Right ventricle myocardium inferior (tissue), 1 donor: ENCODE measurements at places on chromosomes 12 and 14. TPM values are rescaled to one million over a fixed set of nuclear protein-coding genes. Genes with fewer than 3 reads are reported as not detected.

The LMNTD1 gene
- total RNA-seq = not detected

The KRT85 gene
- total RNA-seq = not detected

The SYNDIG1L gene
- not detected for total RNA-seq

The ANGEL1 gene
- total RNA-seq = 10.5 TPM

The KRT3 gene
- total RNA-seq = not detected

The MDGA2 gene
- total RNA-seq = not detected

- DNase-seq = no peak
These were observed 448 bp downstream of the TSPAN9 start for GRCh38 chr12:3077572-3078081.

GRCh38 chr12:96015672-96016071 lies 19.5 kb upstream of the HAL start:
- DNase-seq = no peak

DNA sequence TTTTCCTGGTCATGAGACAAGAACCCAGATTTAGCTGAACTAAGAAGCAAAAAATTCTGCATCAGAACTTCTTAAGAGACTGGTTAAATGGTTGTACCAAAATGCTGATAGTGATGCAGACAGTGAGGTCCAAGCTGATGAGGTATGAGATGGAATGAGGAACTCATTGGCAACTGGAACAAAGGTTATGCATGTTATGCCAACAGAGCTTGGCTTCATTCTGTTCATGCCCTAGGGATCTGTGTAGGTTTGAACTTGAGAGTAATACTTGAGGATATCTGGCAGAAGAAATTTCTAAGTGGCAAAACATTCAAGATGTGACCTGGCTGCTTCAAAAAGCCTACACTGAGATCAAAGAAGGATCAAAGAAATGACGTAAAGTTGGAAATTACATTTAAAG lies 398.0 kb downstream of the FSCB start:
- DNase-seq = no peak

DNA sequence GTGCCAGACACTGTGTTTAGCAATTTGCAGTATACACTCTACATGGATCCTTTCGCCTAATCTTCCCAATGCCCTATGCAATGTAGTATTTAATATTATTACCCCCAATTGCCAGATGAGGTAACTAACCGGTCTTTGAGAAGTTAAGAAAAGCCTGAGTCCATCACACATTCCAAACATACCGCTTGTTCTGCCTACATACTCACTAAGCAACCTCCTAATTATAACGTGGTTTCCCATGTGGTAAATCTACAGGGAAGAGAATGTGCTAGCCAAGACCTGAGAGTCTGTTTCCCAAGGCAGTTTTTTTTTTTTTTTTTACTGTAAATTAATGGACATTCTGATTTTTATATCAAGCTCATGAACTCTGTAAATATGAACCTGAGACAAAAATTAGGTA lies 37.2 kb downstream of the ATP2B1 start:
- no peak for DNase-seq

- peak; percentile 86 for DNase-seq
These were observed 1.0 kb downstream of the KLHL33 start for GRCh38 chr14:20434701-20435581.

DNA sequence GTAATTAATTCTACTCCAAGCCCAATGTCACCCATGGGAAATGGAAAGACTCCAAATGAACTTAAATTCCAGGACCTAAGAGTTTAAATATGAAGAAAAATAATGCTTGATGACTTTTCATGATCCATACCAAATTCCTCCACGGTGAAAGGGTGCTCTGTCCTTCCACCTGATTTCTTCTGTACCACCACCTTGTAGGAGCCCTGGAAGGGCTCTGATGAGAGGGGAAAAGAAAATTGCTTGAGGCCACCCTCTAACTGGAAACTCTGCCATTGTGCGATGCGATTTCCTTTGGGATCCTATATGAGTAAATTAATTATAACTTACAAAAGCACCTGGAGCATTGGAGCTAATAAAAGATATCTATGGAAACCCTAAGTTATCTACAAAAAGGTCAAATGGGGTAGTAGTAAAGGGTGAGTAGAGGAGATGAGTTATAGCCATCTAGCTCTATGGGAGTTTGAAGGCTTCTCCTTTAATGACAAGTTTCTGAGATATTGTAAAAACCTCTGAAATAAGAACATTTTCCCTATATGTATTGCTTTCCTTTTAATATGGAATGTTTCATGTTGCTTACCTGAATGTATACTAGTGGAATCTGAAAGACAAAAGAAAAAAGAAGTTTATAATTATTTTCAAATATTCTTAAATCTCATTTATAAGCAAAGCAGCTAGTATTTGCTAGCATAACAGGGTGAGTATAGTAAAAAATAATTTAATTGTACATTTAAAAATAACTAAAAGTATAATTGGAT lies 5.8 kb downstream of the A2M start:
- DNase-seq = no peak

DNA sequence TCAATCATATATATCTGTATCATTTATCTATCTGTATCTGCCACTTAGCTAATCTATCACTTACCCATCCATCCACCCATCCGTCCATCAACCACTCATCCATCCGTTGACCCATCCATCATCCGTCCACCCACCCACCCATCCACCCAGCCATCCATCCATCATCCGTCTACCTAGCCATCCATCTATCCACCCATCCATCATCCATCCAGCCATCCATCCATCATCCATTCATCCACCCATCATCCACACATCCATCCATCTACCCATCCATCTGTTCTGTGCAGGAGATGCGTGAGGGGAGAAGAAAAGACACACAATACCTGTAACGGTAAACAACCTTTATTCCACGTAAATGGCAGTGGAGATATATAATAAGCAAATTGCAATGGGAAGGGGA lies 20.2 kb downstream of the NOC4L start:
- no peak for DNase-seq

GRCh38 chr12:16034136-16034817 lies 123.1 kb downstream of the DERA start:
- no peak for DNase-seq

- DNase-seq = no peak
These were observed 82.1 kb upstream of the BDKRB2 start for GRCh38 chr14:96122496-96122895.

DNA sequence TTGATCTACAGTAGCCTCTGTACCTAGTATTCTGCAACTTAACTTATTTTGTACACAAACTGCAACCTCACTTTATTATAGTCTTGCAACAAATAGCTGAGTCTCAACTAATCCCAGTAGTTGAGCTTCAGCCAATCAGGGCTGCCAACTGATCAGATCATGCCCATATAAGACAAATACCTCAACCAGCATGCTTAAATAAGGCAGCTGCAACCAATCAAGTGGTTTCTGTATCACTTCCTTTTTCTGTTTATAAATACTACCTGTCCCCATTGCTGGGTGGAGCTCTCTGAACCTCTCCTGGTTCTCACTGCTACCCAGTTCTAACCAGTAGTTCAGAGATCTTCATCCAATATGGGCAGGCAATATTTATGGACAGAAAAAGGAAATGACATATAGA lies 248.5 kb upstream of the FBXO33 start:
- no peak for DNase-seq

GRCh38 chr14:51581017-51581881 lies 70.5 kb upstream of the FRMD6 start:
- no peak for DNase-seq

DNA sequence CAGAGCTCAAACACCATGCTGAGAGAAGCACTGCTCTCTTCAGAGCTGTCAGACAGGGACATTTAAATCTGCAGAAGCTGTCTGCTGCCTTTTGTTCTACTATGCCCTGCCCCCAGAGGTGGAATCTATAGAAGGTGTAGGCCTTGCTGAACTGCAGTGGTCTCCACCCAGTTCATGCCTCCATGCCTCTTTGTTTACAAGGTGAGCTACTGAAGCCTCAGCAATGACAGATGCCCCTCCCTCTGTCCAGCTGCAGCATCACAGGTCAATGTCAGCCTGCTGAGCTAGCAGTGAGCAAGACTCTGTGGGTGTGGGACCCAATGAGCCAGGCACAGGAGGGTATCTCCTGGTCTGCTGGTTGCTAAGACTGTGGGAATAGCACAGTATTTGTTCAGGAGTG lies 25.4 kb upstream of the CCDC198 start:
- no peak for DNase-seq

DNA sequence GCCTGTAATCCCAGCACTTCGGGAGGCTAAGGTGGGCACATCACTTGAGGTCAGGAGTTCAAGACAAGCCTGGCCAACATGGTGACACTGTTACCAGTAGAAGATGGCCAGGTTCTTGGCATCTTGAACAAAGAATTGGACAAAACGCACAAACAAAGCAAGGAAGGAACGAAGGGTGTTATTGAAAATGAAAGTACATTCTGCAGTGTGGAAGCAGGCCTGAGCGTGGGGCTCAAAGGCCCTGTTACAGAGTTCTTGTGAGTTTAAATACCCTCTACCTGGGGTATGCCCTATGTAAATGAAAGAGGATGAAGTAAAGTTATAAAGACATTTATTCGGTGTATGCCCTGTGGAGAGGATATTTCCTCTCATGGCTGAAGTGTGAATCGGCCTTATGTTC lies 20.8 kb upstream of the CDK17 start:
- no peak for DNase-seq

- peak; percentile 86 for DNase-seq
These were observed 1120.8 kb upstream of the TMEM132C start for GRCh38 chr12:127145929-127146789.

GRCh38 chr12:119176267-119177055 lies 2.3 kb upstream of the HSPB8 start:
- DNase-seq = peak; percentile 92

- no peak for DNase-seq
These were observed 463 bp downstream of the NACA start for GRCh38 chr12:56724701-56724971.

- no peak for DNase-seq
These were observed 30.6 kb upstream of the SLC38A2 start for GRCh38 chr12:46402941-46403718.

- no peak for DNase-seq
These were observed 17.0 kb downstream of the OR8S1 start for GRCh38 chr12:48542300-48542928.

DNA sequence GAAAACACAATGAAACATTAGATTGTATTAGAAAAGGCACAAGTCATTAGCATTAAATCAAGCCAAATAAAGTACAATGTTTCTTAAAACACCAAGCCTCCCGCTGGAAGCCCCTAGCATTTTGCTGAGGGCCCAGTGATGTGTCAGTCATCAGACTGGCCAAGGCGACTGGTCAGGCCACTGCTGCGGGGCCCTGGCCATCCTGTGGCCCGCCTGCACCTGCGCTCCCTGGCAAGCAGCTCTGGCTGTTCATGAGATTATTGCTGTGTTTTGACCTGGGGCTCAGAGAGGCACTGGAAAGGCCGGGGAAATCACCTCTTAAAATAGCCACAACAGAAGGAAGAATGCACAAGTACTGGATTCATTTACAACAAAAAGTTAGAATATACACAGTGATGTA lies 24.2 kb upstream of the AMN start:
- DNase-seq = no peak

DNA sequence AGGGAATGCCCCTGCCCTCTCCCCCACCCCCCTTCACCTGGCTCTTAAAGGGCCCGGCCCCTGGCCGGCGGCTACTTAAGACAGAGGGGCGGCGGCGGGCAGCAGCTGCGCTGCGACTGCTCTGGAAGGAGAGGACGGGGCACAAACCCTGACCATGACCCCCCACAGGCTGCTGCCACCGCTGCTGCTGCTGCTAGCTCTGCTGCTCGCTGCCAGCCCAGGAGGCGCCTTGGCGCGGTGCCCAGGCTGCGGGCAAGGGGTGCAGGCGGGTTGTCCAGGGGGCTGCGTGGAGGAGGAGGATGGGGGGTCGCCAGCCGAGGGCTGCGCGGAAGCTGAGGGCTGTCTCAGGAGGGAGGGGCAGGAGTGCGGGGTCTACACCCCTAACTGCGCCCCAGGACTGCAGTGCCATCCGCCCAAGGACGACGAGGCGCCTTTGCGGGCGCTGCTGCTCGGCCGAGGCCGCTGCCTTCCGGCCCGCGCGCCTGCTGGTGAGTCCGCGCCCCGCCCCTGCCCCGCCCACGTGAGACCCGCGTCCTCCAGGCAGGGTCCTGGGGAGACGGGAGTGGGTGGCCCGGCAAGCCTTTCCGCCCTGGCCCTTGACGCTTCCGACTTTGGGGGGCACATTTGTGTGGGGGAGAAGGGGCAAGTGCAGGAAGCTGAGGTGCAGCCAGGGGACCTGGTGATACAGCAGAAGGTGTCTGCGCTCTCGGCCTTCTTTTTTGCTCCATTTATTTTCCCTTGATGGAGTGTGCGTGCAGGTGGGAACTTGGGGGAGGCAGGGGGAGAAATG lies at the start of gene IGFBP6:
Gene IGFBP6, plus strand, starts transcription at position 104 of the 790 bp plus-strand sequence. Its CDS starts 51 bp downstream, at position 155.
- peak; percentile 83 for DNase-seq

- no peak for DNase-seq
These were observed 143.7 kb upstream of the DIO2 start for GRCh38 chr14:80354860-80355581.

DNA sequence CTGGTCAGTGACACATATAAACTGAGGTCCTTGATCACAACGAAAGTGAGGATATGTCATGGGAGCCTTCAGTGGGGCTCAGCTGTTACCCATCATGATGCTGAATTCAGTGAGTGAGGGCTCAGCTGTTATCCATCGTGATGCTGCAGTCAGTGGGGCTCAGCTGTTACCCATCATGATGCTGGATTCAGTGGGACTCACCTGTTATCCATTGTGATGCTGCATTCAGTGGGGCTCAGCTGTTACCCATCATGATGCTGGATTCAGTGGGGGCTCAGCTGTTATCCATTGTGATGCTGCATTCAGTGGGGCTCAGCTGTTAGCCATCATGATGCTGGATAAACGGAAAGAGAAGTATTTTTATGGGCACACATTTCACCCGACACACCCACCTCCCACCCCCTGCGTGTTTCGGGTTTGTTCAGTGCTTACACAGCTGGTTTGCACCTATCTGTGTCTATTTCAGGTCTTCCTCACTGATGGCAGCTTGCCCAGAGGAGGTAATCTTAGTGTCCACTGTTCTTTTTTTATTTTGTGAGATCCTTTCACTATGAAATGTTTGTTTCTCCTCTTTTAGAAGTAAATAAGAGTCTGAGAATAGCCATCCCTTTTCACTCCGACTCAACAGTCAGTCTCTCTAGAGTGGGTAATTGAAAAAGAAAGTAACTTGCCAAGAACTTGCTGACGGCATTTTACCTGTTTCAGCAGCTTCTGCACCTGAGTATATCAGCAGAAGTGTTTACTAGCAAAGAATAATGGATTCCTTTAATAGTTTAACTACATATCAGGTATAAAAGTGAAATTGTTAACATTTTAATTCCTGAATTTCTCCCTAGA lies 183.0 kb downstream of the ERC1 start:
- no peak for DNase-seq

DNA sequence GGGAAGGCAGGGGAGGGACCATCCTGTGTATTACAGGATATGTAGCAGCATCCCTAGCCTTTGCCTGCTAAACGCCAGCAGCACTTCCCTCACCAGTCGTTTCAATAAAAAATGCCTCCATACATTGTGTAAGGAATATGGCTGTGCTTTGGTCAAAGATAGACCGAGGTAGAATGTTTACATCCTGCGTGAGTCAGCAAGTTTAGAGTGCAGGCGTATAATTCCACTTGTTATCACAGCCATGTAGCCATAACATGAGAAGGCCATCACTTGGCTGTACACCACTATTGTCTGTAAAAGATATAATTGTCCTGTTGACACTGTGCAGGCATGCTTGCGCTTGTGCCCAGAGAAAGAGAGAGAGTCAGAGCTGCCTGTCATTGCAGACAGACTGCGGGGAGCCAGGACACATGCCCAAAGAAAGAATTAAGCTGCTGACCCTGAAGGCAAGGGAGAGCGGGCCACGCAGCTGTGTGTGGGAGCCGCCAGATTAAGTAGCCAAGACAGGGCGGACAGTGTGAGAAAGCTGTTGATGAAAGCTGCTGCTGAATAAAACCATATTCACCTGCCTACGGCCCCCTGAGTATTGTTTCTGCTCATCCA lies 68.4 kb downstream of the CRACR2A start:
- DNase-seq = peak; percentile 73

GRCh38 chr12:30909349-30910037 lies 17.1 kb upstream of the TSPAN11 start:
- DNase-seq = no peak
